ENCODE measurements at places on chromosomes 7 and 10.

- no peak for DNase-seq
- no peaks in the 10 kb centered on the region for H3K36me3 ChIP-seq
- no peaks in the 10 kb centered on the region for H3K27me3 ChIP-seq
- no peaks in the 10 kb centered on the region for H3K4me1 ChIP-seq
- no peak overlapping the region for H3K4me3 ChIP-seq
These were observed 24.2 kb downstream of the PRPS1L1 start for GRCh38 chr7:18003286-18003994.

- no peak overlapping the region for H3K4me3 ChIP-seq
- H3K27me3 ChIP-seq = peaks cover 14% of the 10 kb centered on the region
- no peak overlapping the region for H3K27ac ChIP-seq
- no peaks in the 10 kb centered on the region for H3K4me1 ChIP-seq
- H3K36me3 ChIP-seq = no peaks in the 10 kb centered on the region
These were observed 27.4 kb upstream of the GOT1 start for GRCh38 chr10:99457813-99458212.

DNA sequence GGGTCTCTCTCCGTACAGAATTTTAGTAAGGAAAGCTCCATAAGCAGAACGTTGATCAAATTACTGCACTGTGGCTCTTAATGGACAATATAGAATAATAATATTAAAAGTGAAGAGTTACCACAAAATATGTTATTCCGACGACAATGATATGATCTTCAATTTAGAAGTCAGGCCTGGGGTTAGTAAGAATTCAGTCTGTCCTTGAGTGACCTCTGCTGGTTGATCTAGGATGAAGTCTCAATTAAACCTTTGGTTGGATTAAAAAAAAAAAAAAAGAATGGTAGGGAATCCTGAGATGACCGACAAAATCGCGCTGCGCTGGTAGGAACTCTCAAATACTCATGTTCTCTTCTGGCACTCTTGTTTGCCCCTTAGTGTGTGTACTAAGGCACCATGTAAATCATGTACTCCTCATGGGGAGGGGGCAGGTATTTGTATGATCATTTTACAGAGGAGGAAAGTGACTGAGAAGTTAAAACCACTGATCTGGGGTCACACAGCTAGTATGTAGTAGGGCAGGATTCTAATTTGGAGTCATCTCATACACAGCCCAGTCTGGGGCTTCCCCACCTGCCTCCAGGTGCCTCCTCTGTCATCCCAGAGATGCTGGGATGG lies 161.3 kb upstream of the NPVF start:
- H3K4me3 ChIP-seq = no peak overlapping the region
- no peak overlapping the region for H3K27ac ChIP-seq

GRCh38 chr7:70775570-70776156 lies 356.3 kb upstream of the GALNT17 start:
- DNase-seq = no peak
- H3K36me3 ChIP-seq = peaks cover 99% of the 10 kb centered on the region
- no peak overlapping the region for H3K4me3 ChIP-seq
- no peaks in the 10 kb centered on the region for H3K4me1 ChIP-seq

- peak overlapping the region; percentile 75 for H3K27ac ChIP-seq
- no peaks in the 10 kb centered on the region for H3K36me3 ChIP-seq
- peak; percentile 38 for DNase-seq
- no peaks in the 10 kb centered on the region for H3K27me3 ChIP-seq
- peaks cover 44% of the 10 kb centered on the region for H3K4me1 ChIP-seq
- peak overlapping the region; percentile 72 for H3K4me3 ChIP-seq
These were observed 825 bp downstream of the RAB11FIP2 start for GRCh38 chr10:118045837-118046394.

- peaks cover 10% of the 10 kb centered on the region for H3K27me3 ChIP-seq
- no peaks in the 10 kb centered on the region for H3K4me1 ChIP-seq
- no peak overlapping the region for H3K27ac ChIP-seq
- H3K36me3 ChIP-seq = no peaks in the 10 kb centered on the region
- no peak overlapping the region for H3K4me3 ChIP-seq
These were observed 41.9 kb downstream of the DGKI start for GRCh38 chr7:137804836-137805235.

GRCh38 chr10:83574770-83575169 lies 564.5 kb upstream of the GHITM start:
- no peaks in the 10 kb centered on the region for H3K27me3 ChIP-seq
- no peak overlapping the region for H3K27ac ChIP-seq
- no peaks in the 10 kb centered on the region for H3K4me1 ChIP-seq
- H3K36me3 ChIP-seq = no peaks in the 10 kb centered on the region
- DNase-seq = no peak

DNA sequence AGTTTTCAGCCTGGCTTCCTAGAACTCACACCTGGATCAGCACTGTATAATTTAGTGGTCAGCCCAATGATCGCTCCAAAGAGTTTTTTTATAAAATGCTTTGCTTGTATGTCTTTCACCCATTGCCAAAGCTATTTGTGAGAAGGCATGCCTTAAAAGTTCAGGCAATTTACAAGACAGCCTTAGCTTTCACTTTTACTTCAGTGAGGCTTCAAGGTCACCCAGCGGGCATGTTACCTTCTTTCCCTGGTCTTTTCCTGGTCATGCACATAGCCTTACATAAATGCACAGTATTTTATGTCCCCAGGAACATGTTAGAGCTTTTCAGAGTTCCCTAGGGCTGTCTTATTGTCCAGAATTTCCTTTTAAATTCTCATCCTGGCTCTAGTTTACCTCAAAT lies 179.9 kb upstream of the TMEM72 start:
- H3K27me3 ChIP-seq = no peaks in the 10 kb centered on the region
- H3K4me1 ChIP-seq = no peaks in the 10 kb centered on the region
- no peak overlapping the region for H3K27ac ChIP-seq
- H3K36me3 ChIP-seq = no peaks in the 10 kb centered on the region
- no peak overlapping the region for H3K4me3 ChIP-seq
- no peak for DNase-seq

DNA sequence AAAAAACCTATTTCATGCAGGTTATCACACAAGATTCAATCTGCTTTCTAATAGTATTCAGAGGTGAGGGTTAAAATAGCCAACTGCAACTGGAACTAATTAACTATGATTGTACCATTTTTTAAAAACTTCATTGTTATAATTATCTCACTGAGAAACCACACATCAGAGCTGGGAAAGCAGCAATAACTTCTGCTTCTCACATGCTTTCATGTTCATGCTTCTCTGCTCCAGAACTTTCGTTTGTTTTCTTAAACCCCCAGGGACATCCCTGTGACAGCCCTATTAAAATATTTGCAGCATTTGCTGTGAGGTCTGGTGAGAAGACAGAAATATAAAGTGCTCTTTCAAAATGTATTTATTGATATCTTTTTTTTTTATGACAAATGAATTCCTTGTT lies 389.0 kb upstream of the SORCS1 start:
- no peak for DNase-seq
- H3K36me3 ChIP-seq = no peaks in the 10 kb centered on the region
- no peak overlapping the region for H3K4me3 ChIP-seq
- no peaks in the 10 kb centered on the region for H3K27me3 ChIP-seq
- no peak overlapping the region for H3K27ac ChIP-seq

GRCh38 chr10:119726676-119727261 lies 919 bp downstream of the INPP5F start:
- no peaks in the 10 kb centered on the region for H3K27me3 ChIP-seq
- peaks cover 41% of the 10 kb centered on the region for H3K4me1 ChIP-seq
- H3K4me3 ChIP-seq = peak overlapping the region; percentile 79
- no peak for DNase-seq
- no peaks in the 10 kb centered on the region for H3K36me3 ChIP-seq
- peak overlapping the region; percentile 62 for H3K27ac ChIP-seq

DNA sequence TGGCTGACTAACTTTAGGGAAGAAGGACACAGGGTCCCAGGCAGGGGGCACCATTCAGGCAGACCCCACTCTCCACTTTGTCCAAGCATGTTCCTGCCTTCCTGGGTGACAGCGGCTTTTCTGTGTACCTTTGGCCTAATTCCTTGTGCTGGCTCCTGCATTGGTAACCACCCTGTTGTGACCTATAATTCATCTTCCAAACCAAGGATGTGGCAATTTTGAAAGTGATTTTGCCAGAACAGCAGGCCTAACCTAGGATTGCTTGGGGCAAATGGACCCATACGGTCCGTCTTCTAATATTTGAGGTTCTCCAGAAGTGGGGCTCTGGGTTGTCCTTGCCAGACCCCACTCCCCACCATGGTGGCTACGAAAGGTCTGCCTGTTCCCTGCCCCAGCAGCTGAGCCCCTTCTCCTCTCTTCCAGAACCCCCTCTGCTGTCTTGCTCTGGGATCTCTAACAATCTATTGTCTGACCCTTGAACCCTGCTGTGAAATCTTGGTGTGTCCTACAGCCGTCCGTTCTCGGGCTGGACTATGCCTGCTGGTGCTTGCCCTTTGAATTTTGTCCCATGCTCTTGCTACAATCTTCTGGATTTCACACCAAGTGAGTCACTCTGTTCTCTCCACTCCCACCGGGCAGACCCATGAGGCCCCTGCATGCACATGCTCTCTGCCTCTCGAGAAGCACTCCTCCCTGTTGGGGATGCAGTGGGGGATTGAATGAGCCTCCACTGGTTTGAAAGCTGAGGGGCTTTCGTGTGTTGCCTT lies 316.0 kb downstream of the CXCL12 start:
- H3K27ac ChIP-seq = no peak overlapping the region
- H3K27me3 ChIP-seq = no peaks in the 10 kb centered on the region
- H3K36me3 ChIP-seq = no peaks in the 10 kb centered on the region
- H3K4me3 ChIP-seq = no peak overlapping the region

DNA sequence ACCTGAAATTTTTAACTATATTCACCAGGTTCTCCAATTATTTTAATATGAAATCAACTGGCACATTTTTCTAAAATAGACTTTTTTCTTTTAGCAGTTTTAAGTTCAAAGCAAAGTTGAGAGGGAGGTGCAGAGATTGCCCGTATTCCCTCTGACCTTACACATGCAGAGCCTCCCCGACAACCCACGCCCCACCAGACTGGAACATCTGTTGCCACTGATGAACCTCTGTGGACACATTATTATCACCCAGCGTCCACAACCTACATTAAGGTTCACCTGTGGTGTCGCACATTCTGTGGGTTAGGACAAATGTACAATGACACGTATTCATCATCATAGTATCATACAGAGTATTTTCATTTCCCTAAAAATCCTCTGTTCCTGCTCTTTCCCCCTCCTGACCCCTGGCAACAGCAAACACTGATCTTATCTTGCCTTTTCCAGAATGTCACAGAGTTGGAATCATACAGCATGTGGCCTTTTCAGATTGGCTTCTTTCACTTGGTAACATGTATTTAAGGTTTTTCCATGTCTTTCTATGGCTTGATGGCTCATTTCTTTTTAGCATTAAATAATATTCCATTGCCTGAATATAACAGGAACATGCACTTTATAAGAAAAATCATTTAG lies 37.1 kb downstream of the COBL start:
- H3K27me3 ChIP-seq = peaks cover 8% of the 10 kb centered on the region
- DNase-seq = no peak
- H3K27ac ChIP-seq = no peak overlapping the region
- no peaks in the 10 kb centered on the region for H3K36me3 ChIP-seq
- H3K4me1 ChIP-seq = no peaks in the 10 kb centered on the region

DNA sequence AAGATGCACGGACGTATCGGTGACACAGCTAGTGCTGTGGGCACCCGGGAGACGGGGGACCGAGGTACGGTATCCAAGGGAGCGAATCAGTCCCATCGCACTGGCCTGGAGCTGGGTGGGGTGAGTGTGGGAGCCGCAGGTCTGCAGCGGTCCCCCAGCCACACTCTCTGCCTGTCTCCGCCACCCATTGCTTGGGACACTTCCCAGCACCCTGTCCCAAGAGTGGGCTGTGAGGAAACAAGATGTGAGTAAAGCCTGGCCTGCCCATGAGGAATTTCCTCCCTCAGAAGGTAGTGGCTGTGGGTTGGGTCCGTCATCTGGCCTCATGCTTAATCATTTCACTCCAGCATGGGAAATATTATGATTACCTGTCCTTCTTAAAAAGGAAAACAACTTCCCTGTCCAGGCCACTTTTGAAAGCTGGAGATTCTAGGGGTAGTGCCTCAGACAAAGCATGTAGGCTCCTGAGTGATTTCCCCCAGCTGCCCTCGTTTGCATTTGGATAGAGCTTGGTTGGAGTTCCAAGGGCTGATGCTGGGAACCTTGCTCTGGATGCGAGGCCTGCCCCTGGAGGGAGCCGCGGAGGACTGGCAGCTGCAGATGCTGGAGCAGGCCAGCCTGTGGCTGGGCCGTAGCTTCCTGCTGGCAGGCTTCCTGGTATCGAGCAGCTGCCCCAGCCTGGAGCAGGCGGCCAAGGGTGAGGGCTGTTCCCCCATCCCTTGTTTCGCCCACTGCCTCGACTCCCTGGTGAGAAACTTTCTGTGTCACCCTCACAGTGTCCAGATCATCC lies 6.2 kb upstream of the ACTR3C start:
- no peak overlapping the region for H3K27ac ChIP-seq
- H3K27me3 ChIP-seq = no peaks in the 10 kb centered on the region
- H3K4me3 ChIP-seq = no peak overlapping the region
- no peak for DNase-seq
